Posterior cingulate gyrus (tissue), 11 donors: ENCODE measurements at places on chromosomes 12 and 14.

GRCh38 chr12:49882851-49883464 lies 20.7 kb downstream of the FAIM2 start:
- DNase-seq = no peak

DNA sequence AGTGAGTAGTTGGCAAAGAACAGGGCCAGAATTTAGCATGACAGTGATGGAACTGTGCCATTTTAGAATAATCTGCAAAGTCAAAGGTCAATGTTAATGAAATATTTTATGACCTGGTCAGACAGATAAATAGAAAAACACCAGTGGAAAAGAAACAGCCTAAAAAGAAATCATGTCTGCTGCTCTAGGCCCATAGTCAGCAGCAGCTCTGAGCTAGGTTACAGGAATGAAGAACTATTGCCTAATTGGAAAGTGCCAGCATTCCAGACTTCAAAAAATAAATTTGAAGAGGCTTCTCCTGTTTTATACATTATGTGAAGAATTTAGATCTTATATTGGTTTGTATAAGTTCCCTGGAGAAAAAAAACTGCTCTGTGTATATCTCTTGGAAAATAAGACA lies 9.8 kb downstream of the NPC2 start:
- DNase-seq = no peak

DNA sequence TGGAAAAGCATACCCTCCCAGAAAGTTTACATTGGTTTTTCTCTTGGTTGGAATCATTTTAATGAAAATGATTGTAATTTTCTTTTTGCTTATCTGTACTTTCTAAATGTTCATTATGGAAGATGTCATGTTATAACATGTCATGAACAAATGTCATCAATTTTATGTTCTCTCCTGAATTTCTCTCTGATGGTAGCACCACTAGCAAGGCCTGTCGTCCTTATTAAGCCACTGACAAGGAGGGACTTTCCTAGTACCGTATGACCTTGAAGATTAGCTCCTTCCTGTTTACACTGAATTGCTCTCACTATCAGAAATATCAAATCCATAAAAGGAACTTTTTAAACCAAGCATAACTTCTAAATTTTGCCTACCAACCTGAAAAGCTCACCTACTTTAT lies 99.0 kb downstream of the ESR2 start:
- no peak for DNase-seq

- DNase-seq = no peak
Observed at GRCh38 chr12:78802593-78802992, 62.0 kb upstream of the SYT1 start.

GRCh38 chr14:76510181-76510580 lies 134.2 kb downstream of the ESRRB start:
- DNase-seq = no peak

DNA sequence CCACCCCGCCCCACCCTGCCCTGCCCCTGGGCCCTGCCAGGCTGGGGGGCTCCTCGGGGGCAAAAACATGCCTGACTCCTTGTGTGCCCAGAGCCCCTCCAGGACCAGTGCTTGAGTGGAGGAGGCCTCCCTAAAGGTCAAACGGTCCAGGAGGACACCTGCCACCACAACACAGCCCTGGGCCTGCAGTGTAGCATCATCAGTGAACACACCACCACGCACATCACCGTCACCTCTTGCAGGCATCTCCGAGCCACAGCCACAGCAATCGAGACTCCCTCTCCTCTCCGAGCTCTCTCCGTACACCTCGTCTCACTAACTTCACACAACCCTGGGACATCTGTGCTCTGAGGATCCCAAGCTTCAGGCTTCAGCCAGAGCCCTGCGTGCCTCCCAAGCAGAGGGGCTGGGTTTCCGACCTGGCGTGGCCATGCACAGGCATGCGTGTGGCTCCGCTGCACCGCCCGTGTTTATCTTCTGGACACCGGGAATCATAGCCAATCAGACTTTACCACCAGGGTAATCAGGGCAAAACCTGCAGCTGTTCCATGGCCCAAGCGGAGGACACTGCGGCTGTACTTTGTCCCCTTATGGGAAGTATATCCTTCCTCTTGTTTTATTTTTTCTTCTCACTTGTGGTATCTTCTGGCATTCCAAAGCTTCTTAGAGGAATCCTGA lies 6.2 kb upstream of the DIO3 start:
- peak; percentile 54 for DNase-seq

GRCh38 chr12:14577344-14577743 lies 9.7 kb upstream of the PLBD1 start:
- DNase-seq = no peak

DNA sequence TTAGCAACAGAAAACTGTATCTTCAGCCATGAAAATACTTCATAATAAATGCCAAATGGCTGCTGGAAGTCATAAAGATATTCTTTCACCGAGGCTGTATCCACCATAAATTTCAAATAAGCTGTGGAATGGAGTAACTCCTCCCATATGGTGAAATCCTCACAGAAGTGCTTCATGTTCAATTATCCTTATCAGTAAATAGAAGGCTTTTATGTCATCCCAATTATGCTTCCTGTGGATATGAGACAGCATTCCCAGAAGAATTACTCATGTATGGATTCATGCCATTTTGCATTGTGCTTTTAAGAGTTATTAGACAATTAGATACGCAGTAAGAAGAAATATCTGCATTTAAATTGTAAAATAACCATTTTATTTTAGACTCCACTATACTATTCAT lies 99.0 kb downstream of the RTN1 start:
- no peak for DNase-seq

GRCh38 chr12:93720559-93720958 lies 43.4 kb downstream of the CRADD start:
- no peak for DNase-seq

GRCh38 chr14:52272375-52272774 lies 4.9 kb downstream of the PTGDR start:
- no peak for DNase-seq

- no peak for DNase-seq
Observed at GRCh38 chr14:65287264-65288131, 125.0 kb upstream of the FUT8 start.

DNA sequence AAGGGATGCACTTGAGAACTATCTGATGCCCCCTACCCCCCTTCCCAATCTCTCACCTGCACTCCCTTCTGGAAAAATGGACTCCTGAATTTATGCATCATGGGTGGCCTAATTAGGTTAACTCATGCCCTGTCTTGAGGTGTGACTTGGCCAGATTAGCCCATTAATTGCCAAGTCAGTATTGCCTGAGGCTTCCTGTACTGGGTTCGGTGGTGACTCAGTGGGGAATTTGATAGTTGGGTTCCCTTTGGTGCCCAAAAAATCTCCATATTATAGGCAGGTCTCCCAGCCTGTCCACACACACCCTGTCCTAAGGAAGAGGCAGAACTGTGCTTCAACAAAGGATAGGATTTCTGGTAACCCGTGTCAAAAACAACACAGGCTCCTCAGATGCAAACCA lies 146.1 kb downstream of the CHST11 start:
- DNase-seq = no peak

DNA sequence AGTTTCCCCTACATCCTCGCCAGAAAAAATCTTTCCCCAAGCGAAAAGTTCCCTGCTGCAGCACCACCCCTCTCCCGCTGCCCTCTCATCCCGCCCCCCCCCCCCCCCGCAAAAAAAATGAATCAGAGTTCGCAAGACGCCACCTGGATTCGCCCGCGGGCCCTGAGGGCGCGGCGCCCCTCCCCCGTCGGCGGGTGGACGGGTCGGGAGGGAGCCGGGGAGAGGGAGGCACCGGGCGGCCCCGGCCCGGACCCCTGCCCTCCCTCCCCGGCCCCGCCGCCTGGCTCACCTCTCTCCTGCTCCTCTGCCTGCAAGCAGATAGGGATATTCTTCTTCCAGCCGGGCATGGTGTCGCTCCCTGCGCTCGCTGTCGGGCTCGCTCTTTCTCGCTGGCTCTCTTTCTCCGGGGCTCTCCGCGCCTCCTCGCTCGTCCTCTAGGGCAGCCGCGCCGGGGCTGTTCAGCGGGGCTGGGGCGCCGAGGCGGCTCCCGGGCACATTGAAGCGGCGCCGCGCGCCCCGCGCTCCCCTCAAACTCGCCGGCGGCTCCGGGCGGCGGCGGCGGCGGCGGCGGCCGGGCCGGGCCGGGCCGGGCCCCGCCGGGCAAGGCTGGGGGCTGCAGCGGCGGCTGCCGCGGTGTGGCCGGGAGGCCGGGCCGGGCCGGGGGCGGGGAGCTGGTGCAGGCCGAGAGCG lies 200.3 kb upstream of the CAND1 start:
- DNase-seq = peak; percentile 86

DNA sequence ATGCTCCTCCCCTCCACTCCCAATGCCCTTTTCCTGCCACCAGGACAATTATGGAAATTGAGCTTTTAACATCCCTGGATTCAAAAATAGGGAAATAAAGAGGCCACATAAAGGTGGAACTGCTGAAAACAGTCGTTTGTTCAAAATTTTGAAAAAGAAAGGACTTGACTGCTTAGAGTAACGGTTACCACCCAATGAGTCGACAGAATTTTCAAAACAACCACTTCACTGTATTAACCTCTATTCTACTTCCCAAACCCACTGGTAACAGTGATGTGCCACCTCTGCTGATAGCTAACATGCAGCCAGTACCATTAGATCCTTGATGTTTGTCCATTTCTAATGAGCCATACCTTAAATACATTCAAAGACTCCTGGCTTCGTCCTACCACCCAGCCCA lies 4.9 kb downstream of the ST8SIA1 start:
- no peak for DNase-seq

- DNase-seq = no peak
Observed at GRCh38 chr14:91344096-91344495, 73.5 kb downstream of the CCDC88C start.

DNA sequence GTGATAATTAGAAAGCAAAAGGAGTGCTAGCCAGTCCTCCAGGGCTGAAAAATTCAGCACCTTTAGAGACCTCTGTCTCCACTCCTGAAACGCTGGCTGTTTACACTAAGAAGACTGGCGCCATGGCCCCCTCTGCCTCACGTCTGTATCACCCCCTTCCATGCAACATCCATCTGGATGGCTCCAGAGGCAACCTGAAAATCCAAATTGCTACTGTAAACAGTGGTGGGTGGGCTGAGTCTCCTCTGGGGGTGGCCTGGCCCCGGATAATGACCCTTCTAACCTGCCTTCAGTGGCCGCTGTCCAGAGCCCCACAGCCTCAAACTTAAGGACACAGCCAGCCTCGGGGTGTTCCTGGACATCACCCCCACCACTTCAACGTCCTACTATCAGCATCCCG lies 1.4 kb downstream of the PRKD1 start:
- no peak for DNase-seq

DNA sequence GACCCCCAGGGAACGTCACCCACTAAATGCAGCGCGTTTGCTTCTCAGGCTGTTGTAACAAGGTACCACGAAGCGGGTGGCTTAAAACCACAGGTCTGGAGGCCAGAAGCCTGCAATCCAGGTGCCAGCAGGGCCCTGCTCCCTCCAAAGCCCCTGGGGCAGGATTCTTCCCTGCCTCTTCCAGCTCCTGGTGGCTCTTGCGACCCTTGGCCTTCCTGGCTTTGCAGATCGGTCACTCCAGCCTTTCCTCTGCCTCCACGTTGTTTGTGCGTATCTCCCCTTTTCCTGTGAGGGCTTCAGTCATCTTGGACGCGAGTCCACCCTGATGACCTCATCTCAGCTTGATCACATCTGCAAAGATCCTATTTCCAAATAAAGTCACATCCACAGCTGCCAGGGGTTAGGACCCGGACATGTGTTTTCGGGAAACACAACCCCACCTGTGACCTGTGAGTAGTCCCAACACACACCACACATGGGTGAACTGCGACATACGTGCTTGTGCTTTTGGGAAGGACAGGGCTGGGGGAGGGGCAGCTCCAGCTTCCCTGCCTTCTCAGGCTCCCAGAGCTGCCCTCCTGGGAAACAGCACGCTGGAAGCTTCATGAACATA lies 114.5 kb upstream of the NCOR2 start:
- no peak for DNase-seq

GRCh38 chr14:22802860-22803686 lies 12.2 kb downstream of the SLC7A7 start:
- DNase-seq = no peak

DNA sequence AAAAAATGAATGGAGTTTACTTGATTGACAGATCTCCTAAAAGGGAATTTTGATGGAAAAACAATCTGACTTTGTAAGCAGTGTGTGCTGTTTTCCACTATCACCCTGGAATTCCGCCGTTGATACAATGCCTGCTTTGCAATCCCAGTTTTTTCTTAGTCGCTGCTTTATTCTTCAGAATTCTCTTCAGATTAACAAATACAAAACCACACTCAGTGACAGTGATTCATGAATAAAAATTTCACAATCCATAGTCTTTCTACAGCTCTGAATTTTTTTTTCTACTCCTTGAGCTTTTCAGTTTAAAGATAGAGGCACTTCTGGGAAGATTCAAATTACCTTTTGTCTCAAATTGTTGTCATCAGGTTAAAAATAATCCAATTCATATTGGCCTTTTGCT lies 44.6 kb upstream of the KITLG start:
- no peak for DNase-seq

DNA sequence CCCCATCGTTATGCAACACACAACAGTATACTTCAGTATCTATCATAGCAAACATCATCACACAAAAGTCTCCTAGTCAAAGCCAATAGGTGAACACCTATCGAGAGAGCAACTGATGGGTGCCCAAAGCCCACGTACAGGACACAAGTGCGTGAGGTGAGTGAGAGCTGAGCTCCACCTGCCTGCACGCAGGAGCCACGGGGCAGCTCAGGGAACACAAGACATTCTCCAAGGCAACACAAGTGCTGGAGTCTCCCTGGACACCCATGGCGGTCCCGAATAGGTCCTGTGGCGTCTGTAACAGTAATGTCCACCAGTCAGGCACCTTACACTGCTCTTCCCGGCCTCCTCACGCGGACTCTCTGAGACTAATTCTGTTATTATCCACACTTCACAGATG lies 44.3 kb downstream of the CDC42BPB start:
- no peak for DNase-seq

DNA sequence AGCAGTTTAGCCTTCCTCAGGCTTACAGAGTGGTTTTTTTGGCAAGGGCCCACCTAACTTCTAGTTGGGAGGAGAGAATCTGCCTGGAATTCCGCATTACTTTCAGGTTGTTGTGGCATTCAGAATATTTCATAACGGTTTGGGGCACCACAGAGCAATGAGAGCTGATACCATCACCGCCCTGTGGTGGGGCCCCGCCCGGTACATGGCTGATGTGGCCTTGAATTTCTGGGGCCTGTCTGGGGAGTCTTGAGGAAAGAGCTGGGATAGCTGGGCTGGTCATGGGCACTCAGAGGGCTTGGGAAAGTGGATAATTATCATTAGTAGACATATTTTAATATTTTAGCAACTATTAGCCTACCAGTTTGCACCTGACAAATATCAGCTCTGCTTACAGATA lies 4.2 kb downstream of the TESPA1 start:
- DNase-seq = no peak

GRCh38 chr14:51954031-51954430 lies 35.3 kb upstream of the RTRAF start:
- no peak for DNase-seq

DNA sequence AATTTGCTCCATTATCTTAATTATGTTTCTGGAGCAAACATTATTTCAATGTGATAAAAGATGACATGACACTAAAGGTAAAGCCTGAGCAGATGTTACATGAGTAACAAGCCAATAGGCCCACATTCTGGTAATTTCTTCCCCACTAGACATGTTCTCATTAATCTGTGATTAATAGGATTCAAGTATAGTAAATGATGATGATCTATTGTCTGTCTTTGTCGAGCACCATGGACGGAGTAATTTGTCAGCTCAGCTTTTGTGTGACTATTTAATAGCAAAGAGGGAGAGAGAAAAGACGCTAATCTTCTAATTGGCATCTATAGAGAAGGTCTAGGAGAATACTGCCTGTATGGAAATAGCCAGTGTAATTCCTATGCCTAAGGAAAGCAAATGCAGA lies 62.2 kb upstream of the INSM2 start:
- no peak for DNase-seq
